ENCODE measurements at places on chromosomes 4 and X. TPM values are rescaled to one million over a fixed set of nuclear protein-coding genes. Genes with fewer than 3 reads are reported as not detected.

SLC10A4 gene
- total RNA-seq: 0.13 TPM

SLC34A2 gene
- total RNA-seq: 694 TPM

ETNPPL gene
- total RNA-seq: not detected

MAGEA8 gene
- total RNA-seq: not detected

OTUD6A gene
- total RNA-seq: not detected

SPANXN4 gene
- not detected for total RNA-seq

PDS5A gene
- 59.8 TPM for total RNA-seq

RADX gene
- total RNA-seq: 4.7 TPM

CXCL11 gene
- total RNA-seq: not detected

UGT2B11 gene
- not detected for total RNA-seq

CFAP99 gene
- total RNA-seq: 1.7 TPM

TRIML1 gene
- total RNA-seq: not detected

FGFRL1 gene
- 25.5 TPM for total RNA-seq

MAGEA2 gene
- not detected for total RNA-seq

PABPC4L gene
- 3.0 TPM for total RNA-seq
